Esophagus squamous epithelium (tissue), 5 donors: ENCODE measurements at places on chromosomes 1 and 21.

DNA sequence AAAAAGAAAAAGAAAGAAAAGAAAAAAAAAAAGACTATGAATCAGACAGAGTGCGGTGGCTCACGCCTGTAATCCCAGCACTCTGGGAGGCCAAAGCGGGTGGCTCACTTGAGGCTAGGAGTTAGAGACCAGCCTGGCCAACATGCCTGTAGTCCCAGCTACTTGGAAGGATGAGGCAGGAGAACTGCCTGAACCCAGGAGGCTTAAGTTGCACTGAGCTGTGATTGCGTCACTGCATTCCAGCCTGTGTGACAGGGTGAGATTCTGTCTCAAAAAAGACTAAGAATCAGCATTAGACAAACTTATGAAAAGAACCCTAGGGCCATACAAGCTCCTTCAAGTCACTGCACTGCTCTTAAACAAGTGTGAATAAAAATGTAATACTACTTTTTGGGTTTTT is 16.9 kb downstream of the PSMB4 start:
- no peak for DNase-seq

DNA sequence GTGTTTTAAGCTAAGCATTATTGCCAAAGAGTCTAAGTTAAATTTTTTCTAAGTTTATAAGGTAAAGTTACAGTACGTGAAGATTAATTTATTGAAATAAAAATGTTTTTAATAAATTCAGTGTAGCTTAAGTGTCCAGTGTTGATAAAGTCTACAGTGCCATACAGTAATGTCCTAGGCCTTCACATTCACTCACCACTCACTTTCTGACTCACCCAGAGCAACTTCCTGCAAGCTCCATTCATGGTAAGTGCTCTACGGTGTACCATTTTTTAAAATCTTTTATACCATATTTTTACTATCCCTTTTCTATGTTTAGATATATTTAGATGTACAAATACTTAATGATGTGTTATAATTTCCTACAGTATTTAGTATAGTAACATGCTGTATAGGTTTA is 173.2 kb downstream of the CACNA1E start:
- no peak for DNase-seq

- DNase-seq, result no peak
Measured at GRCh38 chr1:43512681-43513080, 18.0 kb upstream of the PTPRF start.

GRCh38 chr1:157236072-157236471 is 97.9 kb upstream of the ETV3 start:
- no peak for DNase-seq

GRCh38 chr1:45989249-45989648 is 143.2 kb downstream of the PIK3R3 start:
- no peak for DNase-seq

- no peak for DNase-seq
Measured at GRCh38 chr1:86523670-86524354, 23.1 kb upstream of the CLCA4 start.

GRCh38 chr1:147189514-147189913 is 17.2 kb upstream of the PRKAB2 start:
- no peak for DNase-seq

GRCh38 chr1:203325026-203325417 is 19.7 kb downstream of the BTG2 start:
- no peak for DNase-seq

- no peak for DNase-seq
Measured at GRCh38 chr1:159266832-159267231, 35.3 kb upstream of the FCER1A start.

DNA sequence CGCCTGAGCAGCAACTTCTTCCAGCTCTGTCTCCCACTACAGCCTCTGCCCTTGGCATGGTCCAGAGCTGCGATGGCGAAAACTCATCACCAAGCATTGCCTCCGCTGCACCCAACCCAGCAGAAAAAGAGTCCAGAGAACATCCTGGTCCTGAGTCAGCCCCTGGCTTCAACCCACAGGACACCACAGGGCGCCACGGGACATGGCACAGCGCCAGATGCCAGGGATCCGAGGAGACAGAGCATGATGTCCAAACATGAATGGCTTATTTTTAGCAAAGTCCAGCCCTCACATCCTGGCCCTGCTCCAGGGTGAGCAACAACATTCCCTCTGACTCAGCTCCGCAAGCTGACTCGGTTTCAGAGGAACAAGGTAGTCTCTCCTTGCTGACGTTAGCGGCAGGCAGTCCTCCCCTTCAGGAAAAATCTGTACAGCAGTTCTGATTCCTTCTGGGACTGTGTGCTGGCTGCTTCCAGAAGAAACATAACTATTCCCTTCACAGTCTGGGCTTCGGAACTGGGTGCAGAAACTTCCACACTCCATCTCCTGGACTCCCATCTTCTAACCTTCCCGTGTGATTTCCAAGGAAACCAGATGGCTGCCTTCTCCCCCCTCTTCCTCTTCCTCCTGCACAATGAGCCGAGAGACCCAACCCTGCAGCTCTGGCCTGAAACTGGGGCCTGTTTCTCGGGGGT is 131.3 kb downstream of the TOMM20 start:
- peak; percentile 31 for DNase-seq

DNA sequence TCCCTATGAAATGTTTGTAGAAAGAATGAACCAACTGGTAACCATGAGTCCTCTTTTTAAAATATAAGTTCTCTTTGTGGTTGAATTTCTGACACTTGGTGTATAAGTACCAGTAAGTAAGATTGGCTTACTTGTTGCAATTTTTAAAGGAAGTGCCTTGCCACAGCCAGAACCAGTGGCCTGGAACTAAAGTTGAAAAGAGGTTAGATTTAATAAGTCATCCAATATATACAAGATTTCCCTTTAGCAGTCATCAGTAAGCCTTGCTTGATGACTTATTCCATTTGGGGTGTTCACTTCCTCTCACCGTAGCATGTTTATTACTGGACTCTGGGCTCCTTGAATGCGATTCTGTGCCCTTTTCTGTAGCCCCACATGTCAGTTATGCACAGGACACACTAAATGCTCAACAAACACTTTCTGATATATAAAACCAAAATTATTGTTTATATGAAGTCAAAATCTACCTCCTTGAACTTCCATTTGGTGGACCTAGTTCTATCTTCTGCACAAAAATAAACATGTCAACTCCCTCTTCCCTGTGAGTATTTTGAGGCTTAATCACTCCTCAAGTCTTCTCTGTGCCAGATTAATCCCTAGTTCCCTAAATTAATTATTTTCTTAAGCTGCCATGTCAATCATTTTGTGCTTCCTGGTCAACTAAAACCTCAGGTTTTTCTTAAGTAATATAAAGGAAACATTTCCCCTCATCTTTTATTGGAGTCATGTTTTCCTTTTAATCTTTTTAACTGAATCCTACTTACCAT is 218.1 kb downstream of the ST6GALNAC3 start:
- no peak for DNase-seq

- DNase-seq, result no peak
Measured at GRCh38 chr1:109509176-109510134, at the start of gene AMIGO1. TSS of gene AMIGO1 (minus strand) at chr1:109509727. CDS start at chr1:109508912, 815 bp downstream.

DNA sequence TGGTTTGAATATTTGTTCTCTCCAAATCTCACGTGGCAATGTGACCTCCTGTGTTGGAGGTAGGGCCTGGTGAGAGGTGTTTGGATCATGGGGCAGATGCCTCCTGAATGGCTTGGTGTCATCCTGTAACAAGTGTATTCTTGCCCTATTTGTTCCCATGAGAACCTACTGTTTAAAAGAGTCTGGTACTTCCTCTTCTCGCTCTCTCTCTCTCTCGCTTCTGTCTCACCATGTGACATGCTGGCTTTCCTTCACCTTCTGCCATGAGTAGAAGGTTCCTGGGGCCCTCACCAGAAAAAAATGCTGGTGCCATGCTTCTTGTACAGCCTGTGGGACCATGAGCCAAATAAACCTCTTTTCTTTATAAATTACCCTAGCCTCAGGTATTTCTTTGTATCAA is 8.4 kb upstream of the PAXBP1 start:
- no peak for DNase-seq

GRCh38 chr1:27878787-27879335 is 6.5 kb downstream of the THEMIS2 start:
- DNase-seq, result no peak

DNA sequence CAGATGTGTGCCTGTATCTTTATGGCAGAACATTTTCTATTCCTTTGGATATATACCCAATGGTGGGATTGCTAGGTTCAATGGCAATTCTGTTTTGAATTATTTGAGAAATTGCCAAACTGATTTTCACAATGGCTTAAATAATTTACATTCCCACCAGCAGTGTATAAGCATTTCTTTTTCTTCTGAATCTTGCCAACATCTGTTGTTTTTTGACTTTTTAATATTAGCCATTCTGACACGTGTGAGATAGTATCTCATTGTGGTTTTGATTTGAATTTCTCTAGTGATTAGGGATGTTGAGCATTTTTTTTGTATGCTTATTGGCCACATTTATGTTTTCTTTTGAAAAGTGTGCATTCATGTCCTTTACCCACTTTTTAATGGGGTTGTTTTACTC is 864.3 kb upstream of the ADAMTS5 start:
- DNase-seq, result no peak

DNA sequence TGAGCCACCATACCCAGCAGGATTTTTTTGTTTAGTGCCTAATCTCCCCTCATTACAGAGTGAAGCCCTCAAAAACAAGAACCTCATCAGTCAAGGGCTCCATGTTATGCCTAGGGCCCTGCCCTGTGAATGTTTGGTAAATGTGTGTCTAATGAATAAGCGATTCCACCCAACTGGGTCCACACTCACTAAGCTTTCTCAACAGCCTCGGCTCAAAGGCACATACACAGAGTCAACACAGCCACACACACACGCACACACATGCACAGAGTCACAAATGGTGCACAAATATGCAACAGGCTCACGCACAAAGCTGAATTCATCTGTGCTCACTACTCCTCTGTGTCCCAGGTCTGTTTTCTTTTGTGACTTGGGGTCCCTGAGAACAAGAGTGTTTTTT is 11.7 kb upstream of the SYNC start:
- no peak for DNase-seq

DNA sequence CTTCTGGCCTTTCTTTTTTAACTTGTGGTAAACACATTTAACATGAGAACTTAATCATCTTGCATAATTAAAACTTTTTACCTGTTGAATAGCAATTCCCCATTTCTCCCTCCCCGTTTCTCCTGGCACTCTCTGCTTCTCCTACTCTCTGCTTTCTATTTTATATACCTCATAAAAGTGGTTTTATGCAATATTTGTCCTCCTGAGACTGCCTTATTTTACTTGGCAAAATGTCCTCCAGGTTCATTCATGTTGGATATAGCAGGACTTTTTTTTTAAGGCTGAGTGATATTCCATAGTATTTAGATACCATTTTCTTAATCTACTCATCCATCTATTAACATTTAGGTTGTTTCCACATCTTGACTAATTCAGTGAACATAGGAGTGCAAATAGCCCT is 35.0 kb downstream of the BTG3 start:
- no peak for DNase-seq

GRCh38 chr1:176211396-176212165 is 4.5 kb upstream of the COP1 start:
- DNase-seq, result no peak

DNA sequence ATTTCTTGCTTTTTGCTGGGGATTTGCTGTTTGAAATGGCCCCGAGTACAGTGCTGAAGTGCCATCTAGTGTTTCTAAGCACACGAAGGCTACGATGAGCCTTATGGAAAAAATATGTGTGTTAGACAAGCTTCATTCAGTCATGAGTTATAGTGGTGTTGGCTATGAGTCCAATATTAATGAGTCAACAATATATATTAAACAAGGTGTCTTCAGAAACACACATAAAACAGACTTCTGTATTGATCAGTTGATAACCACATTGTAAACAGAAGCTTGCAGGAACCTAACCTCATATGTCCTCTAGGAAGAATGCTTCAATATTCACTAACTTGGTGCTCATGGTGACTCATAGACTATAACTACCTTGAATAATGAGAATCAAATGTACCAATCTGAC is 1.7 kb upstream of the GJB5 start:
- DNase-seq, result no peak

DNA sequence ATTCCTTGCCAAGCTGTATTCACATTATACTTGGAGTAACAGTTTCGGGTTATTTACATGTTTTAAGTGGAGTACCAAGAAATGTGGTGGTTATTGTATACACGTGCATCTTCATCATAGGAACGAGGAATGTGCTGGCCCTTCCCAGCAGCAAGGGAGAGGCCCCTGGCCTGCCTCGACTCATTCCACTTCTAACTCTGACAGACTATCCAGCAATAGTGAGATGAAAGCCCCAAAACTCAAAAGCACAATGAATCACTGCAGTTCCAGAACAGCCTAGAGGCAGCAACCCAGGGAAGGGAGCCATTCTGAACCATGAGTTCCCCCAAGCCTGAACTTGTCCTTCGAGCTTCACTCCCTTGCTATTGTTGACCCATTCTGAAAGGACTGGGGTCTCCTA is 23.1 kb downstream of the FAM89A start:
- no peak for DNase-seq

- DNase-seq, result no peak
Measured at GRCh38 chr1:19073311-19074186, 117.1 kb upstream of the IFFO2 start.

- no peak for DNase-seq
Measured at GRCh38 chr1:40978886-40979240, 633 bp upstream of the CTPS1 start.

DNA sequence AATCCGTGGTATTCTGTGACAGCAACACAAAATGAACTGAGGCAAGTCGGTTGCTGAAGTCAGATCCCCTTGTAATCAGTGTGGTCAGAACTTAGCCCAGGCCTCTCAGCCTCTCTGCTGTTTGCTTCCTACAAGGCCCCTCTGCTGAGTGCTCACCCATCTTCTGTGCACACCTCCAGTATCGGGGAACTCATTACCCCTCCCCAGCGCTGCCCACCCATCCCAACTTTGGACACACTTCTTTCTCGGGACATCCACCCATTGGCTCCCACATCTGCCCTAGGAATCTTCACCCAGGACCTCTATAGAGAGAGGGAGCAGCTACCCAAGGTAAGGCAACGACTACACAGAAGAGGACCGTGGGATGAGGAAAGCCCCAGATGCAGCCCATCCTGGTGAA is 217.5 kb downstream of the MATN1 start:
- no peak for DNase-seq

- no peak for DNase-seq
Measured at GRCh38 chr1:46735708-46736324, 16.9 kb upstream of the EFCAB14 start.

DNA sequence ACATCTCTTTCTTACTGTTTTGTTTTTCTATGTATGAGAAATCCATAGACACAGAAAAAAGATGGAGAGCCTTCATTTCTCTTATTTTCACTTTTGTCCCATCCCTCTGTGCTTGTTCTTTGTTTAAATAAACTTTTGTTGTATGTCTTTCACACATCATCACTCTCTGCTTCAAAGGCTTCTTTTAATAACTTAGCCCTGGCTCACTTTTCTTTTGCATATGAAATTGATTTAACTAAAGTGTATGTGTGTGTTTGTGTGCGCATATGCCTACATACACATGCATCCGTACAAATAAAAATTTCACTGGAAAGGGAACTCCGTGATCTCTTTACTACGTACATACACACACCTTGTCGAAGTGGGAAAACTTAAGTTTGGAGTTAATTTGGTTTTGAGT is 168.6 kb downstream of the NFIA start:
- DNase-seq, result no peak

DNA sequence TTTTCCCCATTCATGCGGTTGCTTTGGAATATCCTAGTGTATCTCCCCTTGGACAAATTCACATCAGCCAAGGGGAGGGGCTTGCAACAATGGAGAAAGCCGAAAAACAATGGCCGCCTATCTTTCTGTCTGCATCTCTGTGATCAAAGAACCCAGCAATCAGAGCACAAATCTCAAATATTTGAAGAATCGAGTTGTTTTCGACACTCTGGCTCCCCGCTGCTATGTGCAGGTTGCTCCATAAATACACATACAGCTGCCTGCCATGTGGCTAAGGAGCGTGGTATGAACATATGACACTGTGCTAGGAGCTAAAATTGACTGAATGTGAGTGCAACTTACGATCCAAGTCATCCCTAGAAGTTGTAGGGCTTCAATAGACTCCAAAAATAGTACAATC is 8.5 kb downstream of the CFHR4 start:
- no peak for DNase-seq
